Activated naive CD8-positive, alpha-beta T cell treated with anti-CD3 and anti-CD28 coated beads, Interleukin-2, amount 10 ng/mL, durations not matched to agents 7 days and 5 days (primary cell): ENCODE measurements at places on chromosomes 13 and 19. TPM values are rescaled to one million over a fixed set of nuclear protein-coding genes. Genes with fewer than 3 reads are reported as not detected.

C1QTNF9 gene
- total RNA-seq: not detected

SELENOV gene
- total RNA-seq: not detected

IFNL1 gene
- not detected for total RNA-seq

NLRP4 gene
- total RNA-seq: not detected

GRCh38 chr13:48890391-48890790 lies 85.3 kb upstream of the FNDC3A start:
- DNase-seq: no peak
- no peak overlapping the region for H3K27ac ChIP-seq
- no peaks in the 10 kb centered on the region for H3K27me3 ChIP-seq

DNA sequence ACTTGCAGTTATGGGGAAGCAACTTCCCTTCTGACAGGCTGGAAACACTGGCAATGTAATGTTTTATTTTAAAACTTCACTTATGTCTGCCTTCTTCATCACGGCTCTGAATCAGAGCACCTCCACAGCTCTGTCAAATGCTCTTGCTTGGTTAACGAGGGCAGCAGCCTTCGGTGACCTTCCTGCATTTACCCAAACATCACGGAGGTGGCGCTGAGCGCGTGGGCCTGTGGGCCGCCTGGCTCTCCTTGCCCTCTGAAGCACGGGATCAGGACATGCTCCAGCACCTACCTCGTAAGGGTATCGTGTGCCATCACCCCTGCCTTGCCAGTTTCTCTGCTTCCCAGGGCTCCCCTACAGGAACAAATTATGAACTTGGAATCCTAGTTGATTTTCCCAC lies 310.0 kb downstream of the TEX29 start:
- no peaks in the 10 kb centered on the region for H3K27me3 ChIP-seq
- H3K36me3 ChIP-seq: no peaks in the 10 kb centered on the region
- H3K4me3 ChIP-seq: no peak overlapping the region
- no peaks in the 10 kb centered on the region for H3K4me1 ChIP-seq
- H3K27ac ChIP-seq: no peak overlapping the region

GRCh38 chr13:103194871-103195270 lies 128.7 kb upstream of the SLC10A2 start:
- H3K4me1 ChIP-seq: no peaks in the 10 kb centered on the region
- H3K36me3 ChIP-seq: no peaks in the 10 kb centered on the region
- DNase-seq: no peak
- H3K27me3 ChIP-seq: no peaks in the 10 kb centered on the region
- no peak overlapping the region for H3K4me3 ChIP-seq
- no peak overlapping the region for H3K27ac ChIP-seq

GRCh38 chr19:47790398-47790814 lies 11.9 kb downstream of the SELENOW start:
- H3K4me1 ChIP-seq: no peaks in the 10 kb centered on the region
- no peaks in the 10 kb centered on the region for H3K27me3 ChIP-seq
- H3K36me3 ChIP-seq: no peaks in the 10 kb centered on the region
- no peak overlapping the region for H3K4me3 ChIP-seq
- peak; percentile 84 for DNase-seq

DNA sequence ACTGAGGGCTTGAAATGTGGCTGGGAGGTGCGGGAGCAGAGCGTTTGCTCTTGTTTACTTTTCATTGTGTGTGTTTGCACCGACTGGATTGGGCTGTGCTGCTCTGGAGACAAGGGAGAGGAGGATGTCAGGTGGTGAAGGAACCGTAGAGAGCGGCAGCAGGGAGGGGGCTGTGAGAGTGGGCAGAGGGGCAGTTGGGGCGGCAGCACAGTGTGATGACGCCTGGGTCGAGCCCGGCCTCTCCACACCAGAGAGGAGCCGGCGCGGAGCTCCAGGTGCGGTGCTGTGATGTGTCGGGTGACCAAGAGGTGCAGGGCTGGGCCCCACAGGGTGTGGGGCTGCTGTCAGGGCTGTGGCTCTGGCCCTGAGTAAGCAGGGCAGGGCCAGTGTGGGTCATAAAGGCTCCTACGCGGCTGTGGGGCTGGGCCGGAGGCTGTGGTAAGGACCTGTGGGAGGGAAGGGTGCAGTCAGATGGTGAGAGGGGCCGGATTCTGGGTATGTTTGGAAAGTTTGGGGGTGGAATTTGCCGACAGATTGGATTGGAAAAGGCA lies 10.5 kb downstream of the NAXD start:
- H3K36me3 ChIP-seq: peaks cover 14% of the 10 kb centered on the region
- no peak overlapping the region for H3K27ac ChIP-seq
- no peaks in the 10 kb centered on the region for H3K27me3 ChIP-seq
- no peak overlapping the region for H3K4me3 ChIP-seq
- no peak for DNase-seq
- peaks cover 10% of the 10 kb centered on the region for H3K4me1 ChIP-seq

DNA sequence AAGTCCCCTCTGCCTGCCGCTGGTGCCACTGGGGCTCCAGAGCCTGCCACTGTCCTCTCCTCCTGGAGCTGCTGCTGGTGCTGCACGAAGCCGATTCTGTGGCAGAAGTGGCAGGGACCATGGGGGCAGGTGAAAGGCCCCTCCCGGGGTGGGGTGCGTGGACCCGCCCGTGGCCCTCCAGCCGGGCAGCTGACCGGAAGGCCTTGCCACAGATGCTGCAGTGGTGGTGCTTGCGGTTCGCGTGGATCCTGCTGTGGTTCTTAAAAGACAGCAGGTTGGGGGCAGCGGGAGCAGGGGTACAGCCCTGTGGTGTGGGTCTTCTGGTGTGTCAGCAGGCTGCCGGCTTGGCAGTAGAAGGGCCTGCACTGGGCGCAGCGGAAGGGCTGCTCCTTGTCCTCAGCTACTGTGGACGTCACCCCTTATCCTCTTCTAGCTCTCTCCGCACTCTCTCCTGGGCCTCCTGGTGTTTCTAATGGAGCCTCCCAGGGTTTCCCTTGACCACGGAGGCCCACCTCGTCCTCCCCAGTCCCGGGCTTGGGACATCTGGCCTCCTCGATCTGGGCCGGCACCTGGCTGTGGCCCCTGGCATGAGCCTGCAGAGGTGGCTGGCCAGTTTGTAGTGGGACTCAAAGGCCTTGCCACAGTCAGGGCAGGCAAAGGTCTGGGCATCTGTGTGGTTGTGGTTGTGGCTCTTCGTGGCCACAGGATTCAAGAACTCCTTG lies 380.4 kb downstream of the OLFM4 start:
- no peak overlapping the region for H3K4me3 ChIP-seq
- H3K36me3 ChIP-seq: no peaks in the 10 kb centered on the region
- H3K4me1 ChIP-seq: no peaks in the 10 kb centered on the region
- no peak for DNase-seq
- H3K27me3 ChIP-seq: no peaks in the 10 kb centered on the region
- H3K27ac ChIP-seq: no peak overlapping the region

DNA sequence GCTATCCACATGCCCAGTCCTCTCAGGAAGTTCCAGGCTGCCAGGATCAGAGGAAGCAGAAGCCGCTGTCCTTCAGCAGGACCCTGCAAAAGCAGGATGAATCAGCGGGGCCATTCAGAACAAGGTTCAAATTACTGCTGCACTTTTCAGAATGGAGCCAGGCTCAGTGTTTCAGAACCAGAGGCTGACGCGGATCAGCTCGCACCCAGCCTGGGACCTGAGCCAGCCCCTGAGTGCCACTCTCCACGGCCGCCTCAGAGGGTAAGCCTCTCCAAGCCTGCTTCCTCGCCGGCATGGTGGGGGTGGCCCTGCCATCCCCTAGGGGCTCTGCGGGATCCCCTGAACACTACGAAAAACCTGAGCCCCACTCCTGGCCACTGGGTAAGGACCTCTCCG lies 24.7 kb downstream of the RASA3 start:
- peaks cover 30% of the 10 kb centered on the region for H3K4me1 ChIP-seq
- no peaks in the 10 kb centered on the region for H3K27me3 ChIP-seq
- H3K36me3 ChIP-seq: peaks cover 8% of the 10 kb centered on the region
- DNase-seq: peak; percentile 20
- H3K27ac ChIP-seq: no peak overlapping the region

DNA sequence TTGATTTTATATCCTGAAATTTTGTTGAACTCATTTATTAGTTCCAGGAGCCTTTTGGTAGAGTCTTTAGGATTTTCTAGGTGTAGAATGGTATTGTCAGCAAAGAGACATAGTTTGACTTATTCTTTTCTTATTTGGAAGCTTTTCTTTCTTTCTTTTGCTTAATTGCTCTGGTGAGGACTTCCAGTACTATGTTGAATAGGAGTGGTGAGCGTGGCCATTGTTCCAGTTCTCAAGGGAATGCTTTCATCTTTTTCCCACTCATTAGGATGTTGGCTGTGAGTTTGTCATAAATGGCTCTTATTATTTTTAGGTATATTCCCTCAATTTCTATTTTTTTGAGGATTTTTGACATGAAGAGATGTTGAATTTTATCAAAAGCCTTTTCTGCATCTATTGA lies 182.2 kb upstream of the SPRY2 start:
- H3K4me3 ChIP-seq: no peak overlapping the region
- H3K36me3 ChIP-seq: no peaks in the 10 kb centered on the region
- DNase-seq: no peak

GRCh38 chr19:10921199-10921909 lies 7.1 kb downstream of the YIPF2 start:
- no peak overlapping the region for H3K4me3 ChIP-seq
- H3K36me3 ChIP-seq: peaks cover 2% of the 10 kb centered on the region
- no peak overlapping the region for H3K27ac ChIP-seq
- DNase-seq: no peak
- no peaks in the 10 kb centered on the region for H3K4me1 ChIP-seq
- H3K27me3 ChIP-seq: no peaks in the 10 kb centered on the region

- H3K4me1 ChIP-seq: peaks cover 9% of the 10 kb centered on the region
- H3K4me3 ChIP-seq: no peak overlapping the region
- DNase-seq: no peak
- H3K36me3 ChIP-seq: no peaks in the 10 kb centered on the region
- H3K27me3 ChIP-seq: peaks cover 79% of the 10 kb centered on the region
- no peak overlapping the region for H3K27ac ChIP-seq
These were observed 2.5 kb upstream of the CRLF1 start for GRCh38 chr19:18608805-18609716.

- no peaks in the 10 kb centered on the region for H3K27me3 ChIP-seq
These were observed 1268.4 kb upstream of the SPRY2 start for GRCh38 chr13:81609335-81609734.
